ENCODE measurements at places on chromosomes 5 and 9. TPM values are rescaled to one million over a fixed set of nuclear protein-coding genes. Genes with fewer than 3 reads are reported as not detected.

DNA sequence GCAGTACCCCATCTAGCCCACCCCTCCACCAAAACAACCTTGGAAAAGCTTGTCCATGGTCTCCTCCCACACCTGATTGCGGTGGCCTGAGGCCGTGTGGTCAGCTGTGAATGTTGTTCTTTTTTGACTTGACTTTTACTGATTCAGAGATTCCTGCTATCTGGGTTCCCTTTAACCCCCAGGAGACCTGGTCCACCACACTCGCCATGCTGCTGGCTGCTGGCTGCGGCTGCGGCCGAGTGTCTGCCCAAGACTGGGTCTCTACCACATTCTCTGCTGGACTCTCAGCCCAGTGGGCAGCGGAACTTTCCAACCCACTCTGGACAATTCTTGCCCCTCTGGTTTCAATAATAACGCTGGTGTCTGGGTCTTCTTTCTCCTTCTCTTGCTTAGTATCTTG is 28.4 kb downstream of the FGF1 start:
- no peak for DNase-seq

DNA sequence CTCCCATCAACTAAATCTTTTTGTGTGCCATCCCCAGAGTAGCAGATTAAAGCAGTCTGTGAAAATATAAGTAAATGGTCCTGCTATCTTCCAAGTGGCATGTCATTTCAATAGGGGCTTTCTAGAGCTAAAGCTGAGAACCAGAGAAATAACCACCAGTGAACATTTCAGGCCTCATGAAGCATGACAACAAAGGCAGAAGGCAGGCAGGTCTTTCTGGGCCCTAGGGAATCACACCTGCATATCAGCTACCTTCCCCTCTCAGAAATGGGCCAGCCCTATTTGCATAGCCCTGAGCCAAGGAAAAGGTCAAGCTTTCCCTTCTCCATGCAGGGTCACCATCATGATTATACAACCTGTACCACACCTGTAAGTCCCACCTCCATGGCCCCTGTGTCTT is 205.3 kb downstream of the DEPDC1B start:
- no peak for DNase-seq

The PCDHGB2 gene
- total RNA-seq = 0.34 TPM

- no peak for DNase-seq
Observed at GRCh38 chr9:78685471-78685870, 388.5 kb downstream of the PSAT1 start.

GRCh38 chr9:134225186-134225585 is 60.8 kb upstream of the RNU6ATAC start:
- DNase-seq = no peak

DNA sequence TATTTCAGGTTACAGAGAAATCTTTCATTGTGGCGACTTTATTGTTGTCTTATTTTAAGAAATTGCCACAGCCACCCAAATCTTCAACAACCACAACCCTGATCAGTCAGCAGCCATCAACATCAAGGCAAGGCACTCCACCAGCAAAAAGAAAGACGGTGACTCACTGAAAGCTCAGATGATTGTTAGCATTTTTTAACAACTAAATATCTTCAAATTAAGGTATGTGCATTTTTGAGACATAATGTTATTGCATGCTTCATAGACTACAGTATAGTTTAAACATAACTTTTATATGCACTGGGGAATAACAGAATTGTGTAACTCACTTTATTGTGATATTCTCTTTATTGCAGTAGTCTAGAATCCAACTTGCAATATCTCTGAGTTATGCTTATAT is 263.4 kb downstream of the TMEM232 start:
- no peak for DNase-seq

DNA sequence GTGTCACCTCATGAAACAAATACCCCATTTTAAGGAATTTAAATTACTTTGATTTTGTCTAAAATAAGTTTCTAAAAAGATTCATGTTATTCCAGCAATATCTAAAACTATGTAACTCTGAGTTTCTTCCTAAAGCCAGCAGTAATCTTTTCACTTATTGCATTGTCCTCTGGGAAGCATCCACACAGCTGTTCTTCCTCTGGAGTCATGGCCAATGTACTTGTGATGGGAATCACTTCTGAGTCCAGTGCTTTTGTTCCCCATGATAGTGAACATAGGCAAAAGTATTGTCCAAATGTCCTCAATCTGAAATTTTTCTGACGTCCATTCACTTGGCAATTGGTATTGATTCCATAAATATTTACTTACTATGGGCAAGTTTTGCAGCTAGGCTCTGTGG is 125.0 kb downstream of the STARD4 start:
- DNase-seq = no peak

DNA sequence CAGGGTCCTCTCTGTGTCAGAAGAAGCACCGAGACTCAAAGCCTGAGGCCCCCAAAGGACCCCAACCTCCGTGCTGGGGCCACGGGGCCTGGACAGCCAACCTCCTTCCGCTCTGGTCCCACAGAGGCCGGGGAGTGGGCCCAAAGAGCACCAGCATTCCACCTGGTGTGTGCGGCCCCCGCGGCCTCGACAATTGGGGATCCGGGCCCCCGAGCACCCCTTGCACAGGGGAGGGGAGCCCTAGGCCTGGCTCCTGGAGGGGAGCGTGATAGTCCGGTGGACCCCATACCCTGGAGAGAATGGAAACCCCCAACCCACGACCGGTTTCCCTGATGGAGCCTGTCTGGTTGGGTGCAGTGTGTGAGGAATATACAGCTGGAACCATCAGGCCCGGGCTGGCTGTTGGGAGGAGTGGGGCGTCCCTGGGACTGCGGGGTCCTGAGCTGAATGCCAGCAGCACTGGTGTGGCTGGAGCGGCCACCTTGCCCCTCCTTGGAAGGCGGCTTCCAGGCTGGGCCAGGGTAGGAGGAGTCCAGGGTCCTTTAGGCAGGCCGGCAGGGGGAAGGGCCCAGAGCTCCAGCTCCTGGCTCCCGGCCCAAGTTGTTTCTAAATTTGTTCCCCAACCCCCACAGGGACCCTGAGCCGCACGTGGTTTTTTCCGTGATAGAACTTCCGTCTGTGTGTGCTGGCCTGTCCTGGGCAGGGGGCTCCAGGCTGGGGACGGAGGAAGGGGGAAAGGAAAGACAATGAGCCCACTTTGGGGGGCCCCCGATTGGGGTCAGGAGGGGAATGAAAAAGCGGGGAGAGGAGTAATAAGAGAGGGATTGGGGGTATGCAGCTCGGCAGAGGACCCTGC is 825 bp upstream of the TOR4A start:
- DNase-seq = no peak

- DNase-seq = no peak
Observed at GRCh38 chr5:154526231-154527226, 48.5 kb upstream of the HAND1 start.

GRCh38 chr9:34098307-34098706 is 28.2 kb downstream of the DCAF12 start:
- no peak for DNase-seq

GRCh38 chr9:88075506-88075905 is 62.8 kb downstream of the SPATA31C2 start:
- DNase-seq = no peak

The TAF1L gene
- total RNA-seq = not detected

The SELENOP gene
- not detected for total RNA-seq

The C5orf15 gene
- total RNA-seq = 85.0 TPM

The PCDHA13 gene
- not detected for total RNA-seq

- DNase-seq = no peak
Observed at GRCh38 chr9:92711146-92711545, 41.2 kb upstream of the IPPK start.

GRCh38 chr9:19154135-19154612 is 26.9 kb upstream of the PLIN2 start:
- peak; percentile 34 for DNase-seq

GRCh38 chr5:82164977-82165713 is 113.0 kb downstream of the RPS23 start:
- DNase-seq = peak; percentile 38

- no peak for DNase-seq
Observed at GRCh38 chr9:35517131-35517530, 27.2 kb downstream of the RUSC2 start.

The FBP2 gene
- not detected for total RNA-seq

DNA sequence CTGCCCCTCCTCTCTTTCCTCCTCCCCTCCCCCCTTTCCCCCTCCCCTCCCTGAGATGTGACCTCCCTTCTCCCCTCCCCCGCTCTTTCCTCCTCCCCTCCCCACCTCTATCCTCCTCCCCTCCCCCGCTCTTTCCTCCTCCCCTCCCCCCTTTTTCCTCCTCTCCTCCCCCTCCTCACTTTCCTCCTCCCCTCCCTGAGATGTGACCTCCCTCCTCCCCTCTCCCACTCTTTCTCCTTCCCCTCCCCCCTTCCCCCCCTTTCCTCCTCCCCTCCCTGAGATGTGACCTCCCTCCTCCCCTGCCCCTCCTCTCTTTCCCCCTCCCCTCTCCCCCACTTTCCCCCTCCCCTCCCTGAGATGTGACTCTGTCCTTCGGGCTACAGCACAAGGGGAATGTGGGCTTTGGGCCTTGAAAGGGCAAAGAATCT is 169.8 kb downstream of the COL23A1 start:
- DNase-seq = no peak

DNA sequence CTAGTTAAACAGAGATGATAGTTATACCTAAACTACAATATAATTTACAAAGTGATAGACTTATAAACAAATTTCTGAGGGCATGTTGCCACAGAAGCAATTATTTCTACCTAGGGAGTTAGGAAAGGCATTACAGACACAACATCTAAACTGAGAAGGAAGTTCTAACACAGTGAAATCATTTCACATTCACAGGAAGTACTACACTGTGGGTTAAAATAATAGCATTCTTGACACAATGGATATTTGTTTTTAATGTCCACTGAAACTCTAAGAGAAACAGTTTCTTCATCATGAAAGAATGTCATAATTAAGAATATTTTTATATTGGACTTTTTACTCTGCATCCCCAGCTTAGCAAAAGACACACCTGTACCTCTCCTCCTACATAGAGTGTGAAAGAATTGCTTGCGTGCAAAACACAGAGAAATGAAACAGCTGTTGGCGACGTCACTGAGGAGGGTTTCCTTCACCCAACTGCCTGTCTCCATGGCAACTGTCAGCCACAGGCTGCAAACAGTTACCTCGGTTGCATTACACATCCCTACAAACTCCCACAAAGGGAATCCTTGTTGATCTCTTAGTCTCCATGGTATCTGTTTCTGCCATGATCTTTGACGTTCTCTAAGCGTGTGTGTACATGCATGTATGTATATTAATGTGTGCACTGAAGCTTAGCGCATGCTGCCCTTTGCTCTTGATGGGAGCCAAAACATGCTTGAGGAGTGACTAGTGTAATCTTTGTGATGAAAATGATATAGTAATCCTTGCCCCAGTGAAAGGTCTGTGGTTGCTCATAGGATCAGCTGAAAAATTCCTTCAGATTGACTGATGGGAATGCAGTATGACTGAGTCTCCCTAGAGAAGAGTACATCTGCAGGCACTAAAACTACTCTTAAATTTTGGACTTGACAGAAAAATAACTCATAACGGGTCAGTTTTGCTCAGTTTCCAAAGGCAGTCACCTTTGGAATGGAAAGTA is 168.5 kb downstream of the ACTL7B start:
- DNase-seq = no peak

GRCh38 chr5:135246923-135247795 is 151.9 kb downstream of the MACROH2A1 start:
- DNase-seq = peak; percentile 70

DNA sequence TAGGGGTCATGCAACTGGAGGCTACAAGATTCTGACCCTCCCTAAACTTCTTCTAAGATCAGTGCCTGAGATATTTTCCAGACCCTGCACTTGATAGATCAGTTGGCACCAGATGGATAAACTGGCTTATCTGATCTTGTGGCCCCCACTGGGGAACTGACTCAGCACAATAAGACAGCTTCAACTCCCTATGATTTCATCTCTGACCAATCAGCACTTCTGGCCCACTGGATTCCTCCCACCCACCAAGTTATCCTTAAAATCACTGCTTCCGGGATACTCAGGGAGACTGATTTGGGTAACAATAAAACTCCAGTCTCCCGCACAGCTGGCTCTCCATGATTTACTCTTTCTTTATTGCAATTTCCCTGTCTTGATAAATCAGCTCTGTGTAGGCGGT is 2180.4 kb upstream of the WWC1 start:
- no peak for DNase-seq

The BSPRY gene
- total RNA-seq = not detected

- DNase-seq = no peak
Observed at GRCh38 chr5:55081541-55081940, 20.9 kb upstream of the GZMA start.

DNA sequence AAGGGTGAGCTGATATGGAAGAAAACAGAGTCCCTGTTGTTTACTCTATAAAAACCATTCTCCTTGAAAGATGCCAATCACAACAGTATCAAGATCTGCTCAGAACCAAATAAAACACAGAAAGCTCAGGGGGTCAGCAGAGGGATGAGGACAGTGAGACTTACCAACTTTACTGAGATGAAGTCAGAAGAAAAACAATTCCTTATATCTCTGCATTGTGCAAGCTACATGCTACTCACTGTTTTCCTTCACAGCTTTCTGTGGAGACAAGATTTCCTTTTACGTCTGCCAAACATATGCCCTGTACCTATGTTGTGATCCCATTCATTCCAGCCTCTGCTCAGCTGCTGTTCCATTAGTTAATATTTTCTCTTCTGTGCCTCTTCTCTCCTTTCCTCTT is 185.6 kb downstream of the TSSK1B start:
- no peak for DNase-seq

The CNTNAP3B gene
- 10.6 TPM for total RNA-seq

The SPATA6L gene
- total RNA-seq = 0.20 TPM

- no peak for DNase-seq
Observed at GRCh38 chr5:96930058-96930457, 5.8 kb upstream of the LNPEP start.

DNA sequence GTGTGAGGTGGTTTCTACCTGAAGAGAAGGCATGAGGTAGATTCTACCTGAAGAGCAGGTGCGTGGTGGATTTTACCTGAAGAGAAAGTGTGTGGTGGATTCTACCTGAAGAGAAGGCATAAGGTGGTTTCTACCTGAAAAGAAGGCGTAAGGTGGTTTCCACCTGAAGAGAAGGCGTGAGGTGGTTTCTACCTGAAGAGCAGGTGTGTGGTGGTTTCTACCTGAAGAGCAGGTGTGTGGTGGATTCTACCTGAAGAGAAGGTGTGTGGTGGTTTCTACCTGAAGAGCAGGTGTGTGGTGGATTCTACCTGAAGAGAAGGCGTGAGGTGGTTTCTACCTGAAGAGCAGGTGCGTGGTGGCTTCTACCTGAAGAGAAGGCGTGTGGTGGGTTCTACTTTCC is 192.8 kb downstream of the MED10 start:
- DNase-seq = no peak

The FCHO2 gene
- 6.9 TPM for total RNA-seq

The C7 gene
- not detected for total RNA-seq

DNA sequence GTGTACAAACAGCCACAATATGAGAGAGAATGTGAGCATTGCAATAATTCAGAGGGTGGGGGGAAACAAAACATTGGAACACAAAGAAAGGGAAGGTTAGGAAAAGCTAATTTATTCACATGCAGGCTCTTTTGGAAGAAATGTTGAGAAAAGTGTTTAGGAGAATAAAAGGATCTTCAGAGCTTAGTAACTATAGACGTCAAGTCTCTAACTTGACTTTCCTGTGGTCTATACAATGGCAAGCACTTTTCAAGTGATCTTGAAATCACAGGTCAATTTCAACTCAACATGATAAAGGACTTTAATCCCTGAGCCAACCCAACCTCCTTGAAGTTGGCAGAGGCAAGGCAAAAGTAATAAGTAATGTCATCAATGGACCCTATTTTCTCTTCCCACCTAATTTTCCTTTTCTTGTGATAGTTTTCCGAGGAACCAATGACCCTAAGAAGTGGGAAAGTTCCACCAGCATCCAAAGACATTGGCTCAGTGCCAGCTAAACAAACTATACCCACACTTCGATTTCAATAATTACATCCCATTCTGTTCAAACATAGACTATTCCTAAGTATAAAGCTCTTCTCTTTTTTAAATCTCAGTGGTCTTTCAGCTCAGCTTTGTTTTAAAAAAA is 23.7 kb downstream of the RFK start:
- DNase-seq = no peak
